Fibroblast of skin of scalp (primary cell): ENCODE measurements at places on chromosomes 7 and 10.

- DNase-seq, result no peak
Measured at GRCh38 chr10:8520382-8520781, 465.9 kb downstream of the GATA3 start.

GRCh38 chr7:48887500-48887899, 36.8 kb upstream of the CDC14C start:
- DNase-seq, result no peak

GRCh38 chr7:122616951-122617350, 82.0 kb downstream of the RNF133 start:
- DNase-seq, result no peak

DNA sequence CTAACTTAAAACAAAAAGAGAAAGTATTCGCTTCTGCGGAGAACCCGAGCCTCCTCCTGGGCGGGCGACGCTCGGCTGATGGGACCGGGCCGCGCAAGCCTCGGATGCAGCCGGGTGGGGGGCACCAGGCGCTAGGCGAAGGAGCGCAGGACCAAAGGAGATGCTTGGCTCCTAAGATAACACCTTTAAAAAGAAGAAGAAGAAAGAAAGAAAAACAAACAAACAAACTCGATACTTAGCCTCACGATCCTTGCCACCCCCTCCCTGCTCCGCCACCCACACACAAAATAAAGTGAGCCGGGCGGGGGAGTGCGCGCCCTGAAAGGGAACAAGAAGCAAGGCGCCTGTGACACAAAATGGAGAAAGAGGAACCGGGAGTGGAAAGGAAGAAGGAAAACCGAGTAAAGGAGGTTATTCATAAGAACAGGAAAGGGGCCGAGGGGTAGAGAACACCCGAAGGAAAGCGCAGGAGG, 34.0 kb upstream of the EBLN1 start:
- peak; percentile 60 for DNase-seq

GRCh38 chr10:119714484-119714816, 11.4 kb upstream of the INPP5F start:
- DNase-seq, result no peak
